ENCODE measurements at places on chromosomes 7 and 10.

GRCh38 chr7:98116656-98117461 lies 10.2 kb downstream of the LMTK2 start:
- DNase-seq: peak; percentile 16

DNA sequence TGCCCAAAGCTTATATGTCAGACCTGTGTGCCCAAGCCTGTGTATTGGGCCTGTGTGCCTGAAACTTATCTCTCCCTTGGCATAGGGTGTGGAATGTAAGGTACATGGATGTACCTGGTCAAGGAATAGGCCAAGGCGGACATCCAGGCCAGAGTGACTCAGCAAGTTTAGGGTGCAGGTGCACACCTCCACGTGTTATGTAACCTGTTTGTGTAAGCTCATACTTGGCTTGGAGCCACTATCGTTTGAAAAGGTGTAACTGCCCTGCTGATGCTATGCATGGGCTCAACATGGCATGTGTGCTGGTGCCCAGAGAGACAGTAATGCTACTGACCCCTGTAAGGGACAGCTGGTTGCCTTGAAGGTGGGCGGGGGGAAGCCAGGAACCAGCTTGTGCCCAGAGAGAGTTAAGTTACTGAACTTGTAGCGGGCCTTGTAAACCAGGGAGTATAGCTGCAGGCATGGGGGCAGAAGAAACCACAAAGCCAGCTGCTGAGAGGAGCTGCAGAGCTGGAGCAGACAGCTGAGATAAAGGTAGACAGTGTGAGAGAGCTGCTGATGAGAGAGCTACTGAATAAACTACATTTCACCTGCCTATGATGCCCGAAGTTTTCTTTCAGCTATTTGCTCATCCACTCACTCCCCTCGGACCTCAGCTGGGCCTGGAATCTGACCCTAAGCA lies 656.4 kb upstream of the ZWINT start:
- no peak for DNase-seq

- no peak for DNase-seq
Observed at GRCh38 chr10:47337310-47337709, 10.9 kb upstream of the RBP3 start.

- no peak for DNase-seq
Observed at GRCh38 chr10:104505521-104506042, 135.5 kb upstream of the SORCS3 start.

GRCh38 chr7:114944745-114945625 lies 23.1 kb downstream of the MDFIC start:
- DNase-seq: peak; percentile 95

DNA sequence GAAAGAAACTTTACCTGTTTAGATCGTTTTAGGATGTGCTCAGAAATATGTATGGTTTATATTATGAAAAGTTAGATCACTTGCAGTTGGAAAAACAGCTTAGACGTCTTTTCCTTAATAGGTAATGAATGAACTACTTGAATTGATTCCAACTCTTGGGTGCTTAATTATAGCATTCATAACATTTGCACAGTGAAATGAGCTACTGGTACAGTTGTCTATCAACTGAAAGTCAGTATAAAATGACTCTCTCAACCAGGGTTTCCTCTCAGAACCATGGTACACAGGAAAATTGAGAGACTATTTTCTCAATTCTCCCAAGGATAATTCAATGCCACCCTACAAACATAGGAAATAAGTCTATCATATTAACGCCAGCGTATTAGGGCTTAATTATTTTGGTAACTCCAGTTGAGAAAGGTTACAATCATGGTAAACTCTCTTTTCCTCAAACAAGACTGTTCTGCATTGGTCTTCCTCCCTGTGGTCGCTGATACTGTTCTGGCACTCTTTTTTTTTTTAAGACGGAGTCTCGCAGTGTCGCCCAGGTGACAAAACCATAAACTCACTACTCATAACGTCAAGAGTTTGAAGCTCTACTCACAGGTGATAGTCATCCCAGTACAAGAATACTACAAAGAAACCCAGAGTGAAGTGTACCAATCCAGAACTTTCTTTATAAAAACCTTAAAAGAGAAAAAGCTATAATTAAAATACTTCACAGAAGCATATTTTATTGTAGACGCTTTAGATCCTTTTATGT lies 2.0 kb downstream of the ANLN start:
- DNase-seq: no peak

DNA sequence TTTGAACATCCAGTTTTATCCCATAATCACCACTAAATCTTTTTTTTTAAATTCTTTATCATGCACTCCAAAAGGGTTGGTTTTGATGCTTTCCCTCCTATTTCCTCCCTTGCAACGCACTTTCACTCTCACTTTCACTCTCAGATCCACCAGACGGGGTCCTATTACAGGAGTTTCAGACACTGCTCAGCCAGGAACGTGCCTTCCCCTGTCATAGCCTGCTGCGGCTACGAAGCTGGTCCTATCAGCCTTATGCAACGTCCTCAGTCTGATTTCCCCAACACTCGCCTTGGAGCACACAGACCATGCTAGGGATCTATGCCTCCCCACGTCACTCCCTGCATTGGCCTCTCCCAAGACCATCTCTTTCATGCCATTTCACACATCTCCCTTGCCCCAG lies 23.4 kb downstream of the ZPBP start:
- DNase-seq: no peak

DNA sequence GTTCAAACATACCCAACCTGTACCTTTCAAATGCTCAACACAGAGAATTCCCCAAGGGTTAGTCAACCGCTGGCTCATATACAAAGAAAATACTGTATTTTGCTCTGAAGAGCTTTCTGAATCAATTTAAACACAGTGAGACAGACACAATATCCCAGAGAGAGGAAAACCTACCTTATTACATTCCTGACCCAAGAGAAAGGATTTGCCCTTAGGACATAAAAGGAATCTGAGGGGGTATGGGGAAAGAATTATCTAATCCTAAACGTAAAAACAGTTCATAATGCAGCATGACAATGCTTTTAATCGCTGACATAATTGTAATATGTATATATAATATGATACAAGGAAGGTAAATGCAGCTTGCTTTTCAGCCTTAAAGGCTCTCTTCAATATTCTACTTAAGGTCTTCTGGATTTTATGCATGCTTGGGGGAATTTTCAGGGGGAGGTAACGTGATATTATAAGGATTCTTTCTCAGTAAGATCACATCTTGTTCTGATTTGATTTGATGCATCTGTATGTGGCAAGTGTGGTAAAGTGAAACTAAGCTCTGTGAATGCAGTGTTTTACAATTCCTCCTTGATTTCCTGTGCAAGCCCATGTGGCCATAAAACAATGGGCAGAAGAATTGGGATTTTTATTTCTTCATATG lies 240.5 kb downstream of the GLI3 start:
- DNase-seq: peak; percentile 79

- DNase-seq: no peak
Observed at GRCh38 chr7:156173346-156173745, 361.1 kb upstream of the SHH start.

DNA sequence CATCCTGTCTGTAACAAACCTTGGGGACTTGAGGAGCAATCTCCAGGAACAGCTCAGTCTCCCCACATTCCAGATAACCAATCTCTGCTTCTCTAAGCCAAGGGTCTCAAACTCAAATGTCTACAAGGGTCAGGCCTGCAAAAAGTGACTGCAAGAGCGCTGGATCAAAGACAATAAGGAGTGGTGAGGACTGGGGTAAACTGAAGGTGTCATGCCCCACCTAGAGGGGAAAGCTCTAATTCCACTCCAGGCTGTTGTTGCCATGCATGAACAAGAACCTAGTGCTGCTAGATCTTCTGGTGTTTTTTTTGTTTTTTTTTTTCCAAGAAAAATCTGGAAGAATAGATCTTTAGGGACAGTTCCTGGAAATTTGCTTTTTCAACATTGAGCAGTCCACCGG lies 117.9 kb upstream of the MACROH2A2 start:
- DNase-seq: no peak

DNA sequence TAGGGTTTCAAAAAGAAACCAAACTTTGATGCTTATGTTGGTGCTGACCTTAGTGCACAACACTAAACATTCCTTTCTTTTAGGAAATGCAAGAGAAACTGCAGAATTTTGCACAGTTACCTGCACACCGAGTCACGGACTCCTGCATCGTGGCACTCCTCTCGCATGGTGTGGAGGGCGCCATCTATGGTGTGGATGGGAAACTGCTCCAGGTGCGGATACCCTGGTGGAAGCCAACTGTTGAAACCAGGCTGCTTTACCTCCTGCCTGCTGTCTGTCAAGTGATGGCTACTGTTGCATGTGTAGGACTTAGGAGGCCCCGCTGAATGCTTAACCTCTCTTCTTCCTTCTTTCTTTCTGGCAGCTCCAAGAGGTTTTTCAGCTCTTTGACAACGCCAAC lies 11.7 kb downstream of the CASP2 start:
- peak; percentile 12 for DNase-seq

GRCh38 chr10:97715259-97715874 lies 1.8 kb downstream of the MARVELD1 start:
- DNase-seq: peak; percentile 23

DNA sequence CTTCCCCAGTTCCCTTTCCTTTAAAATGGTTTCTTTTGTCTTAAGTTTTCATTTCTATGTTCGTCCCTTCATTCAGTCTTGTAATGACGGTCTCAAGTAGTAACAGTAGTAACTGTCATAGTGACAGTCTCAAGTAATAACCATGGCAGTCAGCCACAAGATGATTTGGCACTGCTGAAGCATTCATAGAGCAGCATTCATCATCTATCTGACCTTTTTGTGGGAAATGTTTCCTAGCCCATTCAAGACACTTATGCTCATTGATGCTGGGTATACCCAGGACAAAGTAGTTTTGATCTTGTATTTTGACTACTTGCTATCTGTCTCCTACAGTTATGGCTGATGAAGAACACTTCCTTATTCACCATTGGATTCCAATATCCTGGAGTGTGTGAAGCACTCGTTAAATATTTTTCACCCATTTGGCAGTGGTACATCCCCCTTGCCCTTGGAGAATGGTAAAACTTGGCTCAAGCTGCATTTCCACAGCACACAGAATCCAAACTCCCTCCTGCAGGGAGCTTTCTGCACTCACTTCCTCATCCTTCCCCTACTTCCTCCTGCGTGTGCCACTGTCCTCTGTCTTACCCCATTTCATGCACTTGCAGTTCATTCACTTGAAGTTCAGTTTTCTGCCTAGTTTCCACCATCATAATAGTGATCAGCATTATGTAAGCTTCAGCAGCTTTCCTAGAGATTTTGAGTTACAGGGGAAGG lies 19.0 kb downstream of the GIMAP4 start:
- DNase-seq: no peak

GRCh38 chr10:650886-651615 lies 38.4 kb downstream of the DIP2C start:
- DNase-seq: no peak

DNA sequence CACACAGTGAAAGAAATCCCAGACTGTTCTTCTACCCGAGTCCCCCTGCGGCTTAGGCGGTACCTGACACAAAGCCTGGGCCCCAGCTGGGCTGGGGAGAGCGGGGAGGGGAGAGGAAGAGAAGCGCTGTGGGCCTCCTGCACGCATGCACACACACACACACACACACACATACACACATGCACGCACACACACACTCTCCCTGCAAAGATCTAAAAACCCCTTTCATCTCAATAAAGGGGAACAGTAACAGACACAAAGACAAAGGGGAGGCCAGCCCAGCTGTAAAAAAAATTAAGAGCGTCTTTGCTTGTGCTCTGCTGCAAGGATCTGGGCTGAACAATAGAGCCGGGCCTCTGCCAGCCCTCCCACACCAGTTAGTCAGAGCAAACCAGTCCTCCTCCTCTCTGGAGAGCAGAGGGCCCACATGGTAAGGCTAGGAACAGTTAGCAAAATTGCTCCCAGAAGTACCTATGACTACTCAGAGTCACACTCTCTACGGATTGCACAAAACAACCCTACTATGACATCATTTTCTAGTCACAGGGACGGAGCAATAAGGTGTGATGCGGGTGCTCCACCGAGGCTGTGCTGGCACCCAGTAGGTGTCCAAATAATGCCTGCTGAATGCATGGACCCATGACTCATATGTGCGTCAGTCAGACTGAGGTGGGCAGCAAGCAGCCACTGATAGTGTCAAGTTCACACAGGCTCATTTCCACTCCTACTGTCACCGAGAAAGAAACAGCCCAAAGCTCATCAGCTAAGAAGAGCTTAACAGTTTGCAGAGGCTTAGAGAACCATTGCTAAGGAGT lies 9.2 kb downstream of the ITPRIP start:
- DNase-seq: peak; percentile 99

DNA sequence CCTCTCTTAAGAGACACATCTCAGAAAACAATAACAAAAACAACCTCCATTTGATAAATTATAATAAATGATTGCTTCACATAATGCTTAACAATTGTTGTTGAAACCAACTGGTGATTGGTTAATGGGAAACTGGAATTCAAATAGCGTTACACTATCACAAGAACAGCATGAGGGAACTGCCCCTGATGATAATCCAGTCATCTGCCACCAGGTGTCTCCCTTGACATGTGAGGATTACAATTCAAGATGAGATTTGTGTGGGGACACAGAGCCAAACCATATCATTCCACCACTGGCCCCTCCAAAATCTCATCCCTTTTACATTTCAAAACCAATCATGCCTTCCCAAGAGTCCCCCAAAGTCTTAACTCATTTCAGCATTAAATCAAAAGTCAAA lies 375.9 kb downstream of the BMPER start:
- peak; percentile 25 for DNase-seq

- no peak for DNase-seq
Observed at GRCh38 chr7:118140468-118140867, 43.5 kb upstream of the LSM8 start.

DNA sequence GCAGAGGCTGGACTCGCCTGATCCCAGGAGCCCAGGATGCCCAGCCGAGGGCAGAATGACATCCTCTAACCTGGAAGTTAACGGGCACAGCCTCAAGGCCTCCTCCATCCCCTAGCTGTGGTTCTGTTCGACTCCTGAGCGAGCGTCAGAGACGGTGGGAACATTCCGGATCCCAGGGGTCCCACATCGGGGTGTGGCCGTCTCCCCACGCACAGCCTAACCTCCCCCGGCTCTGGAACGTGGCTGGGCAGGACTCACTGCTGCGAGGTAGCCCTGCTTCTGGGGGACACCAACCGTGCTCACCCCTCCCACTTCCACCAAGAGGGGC lies 8.4 kb downstream of the FOXL3 start:
- no peak for DNase-seq

- no peak for DNase-seq
Observed at GRCh38 chr10:80253266-80253962, 36.0 kb downstream of the MAT1A start.

GRCh38 chr7:23396222-23397015 lies 73.9 kb downstream of the IGF2BP3 start:
- peak; percentile 69 for DNase-seq

GRCh38 chr7:29229066-29229465 lies 34.5 kb downstream of the CHN2 start:
- DNase-seq: no peak

- peak; percentile 85 for DNase-seq
Observed at GRCh38 chr10:111093741-111094380, 17.0 kb downstream of the ADRA2A start.

GRCh38 chr7:69892790-69893189 lies 294.5 kb downstream of the AUTS2 start:
- DNase-seq: no peak
